ENCODE measurements at places on chromosomes 11 and 22.

DNA sequence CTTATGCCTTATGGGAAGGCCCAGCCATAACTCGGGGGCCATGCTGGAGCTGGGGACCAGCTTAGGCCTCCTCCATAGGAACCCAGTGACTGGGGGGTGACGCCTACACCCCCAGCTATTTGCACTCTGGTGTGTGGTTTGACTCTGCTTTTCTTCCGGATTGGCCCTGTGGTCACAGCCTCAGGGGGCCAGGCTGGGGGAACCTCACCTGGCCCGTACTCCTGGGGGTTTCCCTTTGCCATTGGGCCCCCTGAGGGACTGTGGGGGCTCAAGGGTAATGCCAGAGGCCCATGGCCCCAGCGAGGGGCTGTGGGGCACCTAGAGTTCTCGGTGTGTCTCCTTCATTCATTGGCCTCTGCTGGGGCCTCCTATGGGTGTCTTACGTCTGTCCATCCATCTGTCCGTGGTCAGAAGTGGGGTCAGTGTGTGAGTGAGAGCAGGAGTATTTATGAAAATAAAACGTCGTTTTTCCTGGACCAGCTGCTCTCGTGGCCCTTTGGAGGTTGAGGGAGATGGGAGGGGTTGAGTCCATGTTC is 6.3 kb upstream of the SH3BP1 start:
- no peak for DNase-seq

- no peak for DNase-seq
Observed at GRCh38 chr11:34149786-34150185, 44.4 kb downstream of the NAT10 start.

DNA sequence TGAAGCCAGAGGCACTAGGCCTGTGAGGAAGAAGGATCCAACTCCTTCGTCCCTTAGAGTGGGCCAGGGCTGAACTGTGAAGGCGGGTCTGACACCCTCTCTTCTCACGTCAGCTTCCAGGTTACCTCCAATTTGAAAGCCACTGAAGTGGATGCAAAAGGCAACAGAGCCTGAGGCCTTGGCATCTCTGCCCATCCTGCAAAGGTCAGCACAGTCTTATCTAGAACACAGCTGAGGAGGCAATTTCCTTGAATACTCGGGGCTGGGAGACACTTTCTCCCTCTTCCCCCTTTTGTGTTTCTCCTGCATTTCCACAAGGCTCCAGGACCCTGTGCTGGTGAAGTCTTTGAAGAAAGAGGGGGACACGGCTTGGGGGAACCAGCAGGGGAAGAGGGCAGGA is 91.6 kb upstream of the PAX6 start:
- no peak for DNase-seq

DNA sequence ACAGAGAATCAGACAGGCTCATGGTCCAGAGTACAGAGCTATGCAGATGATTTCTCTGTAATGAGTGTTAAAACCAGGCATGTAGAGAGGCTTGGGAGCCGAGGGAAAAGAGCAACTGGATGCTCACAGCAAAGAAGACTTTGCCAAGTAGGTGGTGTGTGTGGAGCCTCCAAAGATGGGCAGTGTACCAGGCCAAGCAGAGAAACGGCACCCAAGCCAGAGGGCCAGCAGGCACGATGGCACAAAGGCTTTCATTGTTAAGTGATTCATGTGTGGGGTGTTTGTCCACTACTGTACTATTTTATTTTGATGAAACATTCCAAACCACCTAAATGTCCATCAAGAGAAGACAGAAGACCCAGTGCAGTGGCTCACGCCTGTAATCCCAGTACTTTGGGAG is 11.1 kb downstream of the RANGAP1 start:
- DNase-seq = no peak

GRCh38 chr11:11946180-11946579 is 62.2 kb downstream of the DKK3 start:
- DNase-seq = no peak

- DNase-seq = no peak
Observed at GRCh38 chr11:119157063-119157462, 8.2 kb downstream of the ABCG4 start.

GRCh38 chr22:26463101-26463661 is 20.4 kb downstream of the HPS4 start:
- no peak for DNase-seq

- no peak for DNase-seq
Observed at GRCh38 chr11:117387992-117388755, 60.5 kb downstream of the CEP164 start.

- no peak for DNase-seq
Observed at GRCh38 chr11:100682247-100682969, 4.7 kb upstream of the ARHGAP42 start.

DNA sequence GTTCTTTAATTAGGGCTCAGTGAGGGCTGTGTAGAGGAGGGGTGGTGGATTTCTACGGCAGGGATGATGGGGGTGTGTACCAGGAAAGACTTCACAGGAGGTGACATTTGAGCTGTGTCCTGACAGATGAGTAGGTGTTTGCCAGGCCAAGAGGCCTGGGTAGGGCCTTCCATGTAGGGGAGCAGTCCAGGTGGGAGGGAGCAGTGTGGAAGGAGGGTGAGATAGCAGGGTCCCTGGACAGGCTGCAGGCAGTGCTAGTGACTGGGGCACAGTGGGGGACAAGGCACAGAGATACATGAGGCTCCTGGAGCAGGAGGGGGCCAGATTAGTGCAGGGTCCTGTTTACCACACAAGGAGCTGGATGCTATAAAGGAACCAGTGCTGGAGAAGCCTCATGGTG is 147.9 kb upstream of the CADM1 start:
- DNase-seq = no peak

GRCh38 chr11:115716601-115717529 is 212.7 kb upstream of the CADM1 start:
- no peak for DNase-seq

DNA sequence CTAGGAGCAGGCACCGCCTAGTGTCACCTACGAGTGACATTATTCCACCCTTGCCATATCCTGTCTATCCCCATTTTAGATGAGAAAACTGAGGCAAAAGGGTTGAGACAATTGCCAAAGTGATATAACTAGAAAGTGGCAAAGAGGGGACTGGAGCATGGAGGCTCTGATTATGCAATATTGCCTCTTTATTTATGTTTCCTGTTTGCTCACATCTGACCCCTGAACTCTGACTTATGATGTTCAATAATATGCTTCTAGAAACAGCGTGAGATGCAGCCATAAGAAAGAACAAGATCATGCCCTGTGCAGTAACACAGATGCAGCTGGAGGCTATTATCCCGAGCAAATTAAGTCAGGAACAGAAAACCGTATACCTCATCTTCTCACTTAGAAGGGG is 7.7 kb downstream of the ELF5 start:
- no peak for DNase-seq

- DNase-seq = no peak
Observed at GRCh38 chr11:65426839-65427690, 4.5 kb downstream of the NEAT1 start.

DNA sequence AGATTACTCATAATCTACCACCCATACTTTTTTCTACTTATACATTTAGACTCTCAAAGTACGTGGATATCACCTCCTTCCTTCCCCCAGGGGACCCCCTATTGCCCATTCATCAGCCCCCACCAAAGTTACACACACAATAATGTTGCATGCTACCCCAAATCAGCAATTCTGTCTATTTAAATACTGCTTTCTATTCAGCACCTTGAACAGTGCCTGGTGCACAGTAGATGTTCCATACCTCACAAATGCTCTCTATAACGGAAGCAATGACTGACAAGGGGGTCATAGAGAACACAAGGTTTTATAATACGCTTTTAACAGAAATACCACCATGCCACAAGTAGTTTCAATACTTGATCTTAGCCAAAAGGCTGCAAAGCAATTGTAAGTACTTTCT is 370.7 kb downstream of the MIAT start:
- DNase-seq = no peak

DNA sequence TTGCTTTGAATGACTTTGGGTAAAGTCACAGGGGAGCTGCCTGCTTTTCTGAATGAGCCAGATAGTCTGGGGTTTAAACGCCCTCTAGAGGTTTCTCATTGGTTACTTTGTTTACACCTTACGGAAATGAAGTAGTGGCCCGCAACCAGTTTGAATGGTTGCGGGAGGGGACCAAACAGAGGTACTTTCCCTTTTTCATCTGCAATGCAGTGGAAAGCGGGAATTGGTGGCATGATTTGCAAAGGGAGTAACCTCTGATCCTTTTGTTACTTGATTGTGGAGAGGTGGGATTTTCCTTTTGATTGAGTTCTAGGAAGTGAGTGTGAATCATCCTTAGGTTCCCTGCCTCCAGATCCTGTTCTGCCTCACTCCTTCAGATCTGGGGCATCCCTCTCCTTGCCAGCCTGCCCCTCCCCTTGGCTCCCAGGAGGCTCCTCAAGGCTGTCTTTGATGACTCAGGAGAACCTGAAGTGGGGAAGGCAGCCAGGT is 15.9 kb upstream of the GLYATL1 start:
- no peak for DNase-seq

- DNase-seq = no peak
Observed at GRCh38 chr11:3865388-3866193, 10.1 kb downstream of the STIM1 start.

- DNase-seq = no peak
Observed at GRCh38 chr22:24178502-24179440, 2.5 kb upstream of the SUSD2 start.
